ENCODE measurements at places on chromosomes 5 and 9. TPM values are rescaled to one million over a fixed set of nuclear protein-coding genes. Genes with fewer than 3 reads are reported as not detected.
A peak's percentile ranks its signal among the peaks of the same experiment; 100 is the strongest.

The TEX48 gene
- not detected for total RNA-seq

- no peaks in the 10 kb centered on the region for H3K36me3 ChIP-seq
- H3K4me1 ChIP-seq = peaks cover 10% of the 10 kb centered on the region
- DNase-seq = no peak
- H3K27ac ChIP-seq = no peak overlapping the region
- H3K4me3 ChIP-seq = no peak overlapping the region
Measured at GRCh38 chr5:116514421-116514970, 60.1 kb downstream of the SEMA6A start.

The IL17B gene
- total RNA-seq = 7.1 TPM

GRCh38 chr5:122180146-122180712 is 50.9 kb downstream of the ZNF474 start:
- peak overlapping the region; percentile 85 for H3K27ac ChIP-seq
- H3K4me3 ChIP-seq = no peak overlapping the region
- H3K27me3 ChIP-seq = no peaks in the 10 kb centered on the region
- DNase-seq = no peak

DNA sequence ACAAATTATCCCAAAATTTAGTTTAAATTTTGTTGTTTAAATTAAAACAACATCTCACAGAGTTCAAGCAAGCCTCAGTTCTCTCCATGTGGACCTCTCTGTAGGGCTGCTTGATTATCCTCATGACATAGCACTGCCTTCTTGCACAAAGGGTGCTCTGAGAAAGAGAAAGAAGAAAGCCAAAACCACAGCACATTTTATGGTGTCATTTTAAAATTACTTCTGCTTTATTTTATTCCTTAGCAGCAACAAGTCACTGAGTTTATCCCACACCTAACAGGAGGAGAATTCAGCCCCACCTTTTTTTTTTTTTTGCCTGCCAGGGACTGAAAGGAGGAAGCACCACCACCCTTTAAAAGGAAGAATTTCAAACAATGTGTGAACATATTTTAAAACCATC is 12.8 kb upstream of the KCNV2 start:
- H3K36me3 ChIP-seq = no peaks in the 10 kb centered on the region
- no peak for DNase-seq
- no peaks in the 10 kb centered on the region for H3K4me1 ChIP-seq
- H3K4me3 ChIP-seq = no peak overlapping the region
- no peaks in the 10 kb centered on the region for H3K27me3 ChIP-seq

- H3K4me3 ChIP-seq = no peak overlapping the region
- no peak overlapping the region for H3K27ac ChIP-seq
- no peak for DNase-seq
- no peaks in the 10 kb centered on the region for H3K27me3 ChIP-seq
- no peaks in the 10 kb centered on the region for H3K36me3 ChIP-seq
Measured at GRCh38 chr5:9894571-9895301, 264.6 kb upstream of the TAS2R1 start.

The PRUNE2 gene
- 360 TPM for total RNA-seq

DNA sequence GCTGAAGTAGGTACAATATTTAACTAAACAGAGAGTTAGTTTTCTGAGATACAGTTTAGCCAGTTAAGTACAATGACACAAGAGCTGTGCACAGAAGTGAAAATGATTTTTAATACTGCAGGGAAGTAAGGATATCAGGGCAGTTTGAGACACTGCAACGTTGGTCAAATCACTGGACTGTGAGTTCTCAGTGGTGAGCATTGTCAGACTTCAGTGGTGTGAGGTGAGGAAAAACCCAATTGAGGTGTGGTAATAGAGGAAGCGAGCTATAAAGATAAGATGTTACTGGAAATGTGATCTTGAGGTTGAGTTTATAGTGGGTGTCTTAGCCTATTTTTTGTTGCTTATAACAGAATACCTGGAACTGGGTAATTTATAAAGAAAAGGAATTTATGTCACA is 12.8 kb upstream of the FBXL7 start:
- H3K27ac ChIP-seq = no peak overlapping the region
- H3K36me3 ChIP-seq = no peaks in the 10 kb centered on the region
- no peak for DNase-seq
- no peak overlapping the region for H3K4me3 ChIP-seq
- no peaks in the 10 kb centered on the region for H3K4me1 ChIP-seq

DNA sequence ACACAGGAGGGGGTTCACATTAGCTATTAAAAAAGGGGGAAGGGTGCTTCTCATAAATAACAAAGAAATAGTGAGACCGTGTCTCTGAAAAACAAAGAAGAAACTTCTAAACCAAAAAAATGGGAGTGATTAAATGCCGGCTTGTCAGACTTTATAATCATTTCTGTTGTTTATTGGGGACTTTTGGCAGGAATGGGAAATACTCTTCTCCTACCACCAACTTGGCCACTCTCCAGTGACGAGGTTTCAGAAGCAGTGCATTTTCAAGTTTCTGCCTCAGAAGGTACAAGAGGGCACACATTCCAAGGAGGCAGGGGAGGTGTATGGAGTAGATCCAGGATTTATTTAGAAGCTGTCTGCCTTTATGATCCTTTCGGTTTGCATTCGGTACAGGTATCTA is 46.2 kb downstream of the LIX1 start:
- no peak overlapping the region for H3K4me3 ChIP-seq
- H3K27ac ChIP-seq = no peak overlapping the region
- no peak for DNase-seq
- peaks cover 10% of the 10 kb centered on the region for H3K4me1 ChIP-seq

GRCh38 chr5:601771-602465 is 10.2 kb upstream of the CEP72 start:
- H3K36me3 ChIP-seq = no peaks in the 10 kb centered on the region
- no peak overlapping the region for H3K27ac ChIP-seq
- H3K4me3 ChIP-seq = no peak overlapping the region
- DNase-seq = no peak

The RLN2 gene
- total RNA-seq = not detected

The DELE1 gene
- total RNA-seq = 108 TPM

The SLC36A3 gene
- total RNA-seq = not detected

The F2RL2 gene
- 2.7 TPM for total RNA-seq

The PCDHGB4 gene
- 11.6 TPM for total RNA-seq

- H3K4me3 ChIP-seq = no peak overlapping the region
- DNase-seq = no peak
- no peaks in the 10 kb centered on the region for H3K4me1 ChIP-seq
- no peak overlapping the region for H3K27ac ChIP-seq
- no peaks in the 10 kb centered on the region for H3K36me3 ChIP-seq
Measured at GRCh38 chr5:135007305-135007704, 26.7 kb downstream of the PITX1 start.

The SPINK4 gene
- total RNA-seq = not detected
